ENCODE measurements at places on chromosomes 12 and 14.

DNA sequence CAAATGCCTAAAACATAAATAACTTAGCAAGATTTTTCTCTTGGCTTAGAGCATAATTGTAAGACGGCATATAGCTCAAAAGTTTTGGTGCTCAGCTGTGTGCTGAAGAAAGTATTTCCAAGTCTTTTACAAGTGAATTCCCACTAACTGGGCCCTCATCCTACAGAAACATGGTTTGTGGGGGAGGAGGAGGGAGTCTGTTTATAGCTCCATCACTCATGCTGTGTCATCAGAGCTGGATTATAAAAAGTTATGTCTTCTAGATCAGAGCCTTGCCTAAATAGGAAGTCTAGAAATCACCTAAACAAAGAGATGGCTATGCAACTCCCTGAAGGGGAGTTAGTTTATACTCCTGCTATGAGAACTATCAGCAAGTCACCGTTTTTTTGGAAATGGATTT lies 65.9 kb upstream of the OTOGL start:
- DNase-seq, result no peak

GRCh38 chr14:54219261-54220070 lies 177.3 kb upstream of the CDKN3 start:
- DNase-seq, result no peak

GRCh38 chr12:28035500-28035899 lies 63.0 kb upstream of the PTHLH start:
- no peak for DNase-seq

DNA sequence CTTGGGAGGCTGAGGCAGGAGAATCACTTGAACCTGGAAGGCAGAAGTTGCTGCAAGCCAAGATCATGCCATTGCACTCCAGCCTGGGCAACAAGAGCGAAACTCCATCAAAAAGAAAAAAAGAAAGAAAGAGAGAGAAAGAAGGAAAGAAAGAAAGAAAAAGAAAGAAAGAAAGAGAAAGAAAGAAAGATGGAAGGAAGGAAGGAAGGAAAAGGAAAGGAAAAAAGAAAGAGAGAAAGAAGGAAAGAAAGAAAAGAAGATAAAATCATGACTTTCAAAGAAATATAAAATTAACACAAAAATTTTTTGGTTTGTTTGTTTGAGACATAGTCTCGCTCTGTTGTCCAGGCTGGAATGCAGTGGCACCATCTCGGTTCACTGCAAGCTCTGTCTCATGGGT lies 22.2 kb upstream of the DAAM1 start:
- DNase-seq, result no peak

GRCh38 chr14:56487761-56488160 lies 91.8 kb upstream of the TMEM260 start:
- no peak for DNase-seq

DNA sequence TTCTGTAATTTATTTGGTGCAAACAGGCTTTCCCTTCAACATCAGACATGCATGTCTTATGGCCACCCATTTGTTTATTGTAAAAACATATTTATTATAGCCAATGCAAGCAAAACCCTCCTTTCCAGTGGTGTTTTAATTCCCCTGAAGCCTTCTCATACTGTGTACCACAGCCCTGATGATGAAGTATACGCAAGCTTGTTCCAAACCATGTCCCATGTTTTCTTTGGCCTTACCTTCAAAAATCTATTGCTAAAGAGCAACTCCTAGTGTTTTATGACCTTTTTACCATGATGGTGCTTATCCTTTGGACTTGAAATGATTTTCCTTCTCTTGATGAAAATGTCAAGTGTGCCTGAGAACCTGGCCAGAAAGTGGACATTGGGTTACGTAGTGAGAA lies 85.9 kb upstream of the CCDC91 start:
- no peak for DNase-seq

DNA sequence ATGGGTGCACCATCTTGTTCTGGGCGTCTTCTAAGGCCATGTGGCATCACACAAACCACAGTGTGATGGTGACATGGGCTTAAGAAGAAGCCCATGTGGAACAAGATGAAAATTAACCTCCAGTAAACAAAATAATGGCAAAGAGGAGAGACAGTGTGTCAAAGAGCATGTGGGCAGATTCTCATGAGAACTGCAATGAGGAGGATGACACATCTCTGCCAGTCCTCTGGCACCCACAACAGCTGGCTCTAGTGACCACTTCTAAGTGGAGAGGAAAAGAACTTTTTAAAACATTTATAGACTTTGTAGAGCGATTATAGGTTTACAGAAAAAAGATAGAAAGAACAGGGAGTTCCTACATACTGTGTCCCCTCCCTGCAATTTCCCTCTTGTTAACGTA lies 401.4 kb downstream of the ATP23 start:
- DNase-seq, result no peak

GRCh38 chr12:50924131-50924438 lies 28.3 kb upstream of the HIGD1C start:
- DNase-seq, result no peak

DNA sequence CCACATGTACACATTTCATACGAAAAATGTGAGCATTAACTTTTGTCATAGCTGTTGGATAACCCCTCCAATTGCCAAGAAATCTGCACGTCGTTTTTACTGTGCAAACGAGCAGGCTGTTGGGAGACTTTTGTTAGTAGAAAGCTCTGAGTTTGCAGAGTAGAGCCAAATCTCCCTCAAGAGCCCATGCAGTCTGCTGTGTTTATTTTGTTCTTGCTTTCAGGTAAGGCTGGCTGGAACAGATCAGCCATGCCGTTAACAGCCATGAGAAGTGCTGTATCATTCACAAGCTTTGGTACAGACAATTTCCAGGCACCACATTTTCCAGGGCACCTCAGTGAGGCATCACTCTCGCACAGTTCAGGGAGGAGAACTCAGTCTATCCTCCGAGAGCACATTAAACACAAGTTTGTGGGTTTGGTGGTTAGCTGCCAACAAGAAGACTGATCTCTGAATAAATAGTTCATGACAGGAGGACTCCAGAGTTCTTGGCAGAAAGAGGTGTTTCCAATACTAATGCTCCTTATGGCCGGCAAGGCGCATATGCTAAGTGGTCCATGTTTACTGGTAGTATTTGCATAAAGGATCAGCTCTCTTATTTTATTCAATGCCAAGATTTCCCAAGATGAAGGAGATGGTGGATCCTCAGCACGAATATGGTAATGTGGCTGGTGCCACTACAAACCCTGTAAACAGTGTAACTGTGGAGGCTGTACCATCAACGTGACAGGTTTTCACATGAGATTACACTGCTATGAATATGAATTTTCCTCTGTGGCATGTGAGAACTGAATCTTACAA lies 30.3 kb upstream of the PELI2 start:
- DNase-seq, result no peak

DNA sequence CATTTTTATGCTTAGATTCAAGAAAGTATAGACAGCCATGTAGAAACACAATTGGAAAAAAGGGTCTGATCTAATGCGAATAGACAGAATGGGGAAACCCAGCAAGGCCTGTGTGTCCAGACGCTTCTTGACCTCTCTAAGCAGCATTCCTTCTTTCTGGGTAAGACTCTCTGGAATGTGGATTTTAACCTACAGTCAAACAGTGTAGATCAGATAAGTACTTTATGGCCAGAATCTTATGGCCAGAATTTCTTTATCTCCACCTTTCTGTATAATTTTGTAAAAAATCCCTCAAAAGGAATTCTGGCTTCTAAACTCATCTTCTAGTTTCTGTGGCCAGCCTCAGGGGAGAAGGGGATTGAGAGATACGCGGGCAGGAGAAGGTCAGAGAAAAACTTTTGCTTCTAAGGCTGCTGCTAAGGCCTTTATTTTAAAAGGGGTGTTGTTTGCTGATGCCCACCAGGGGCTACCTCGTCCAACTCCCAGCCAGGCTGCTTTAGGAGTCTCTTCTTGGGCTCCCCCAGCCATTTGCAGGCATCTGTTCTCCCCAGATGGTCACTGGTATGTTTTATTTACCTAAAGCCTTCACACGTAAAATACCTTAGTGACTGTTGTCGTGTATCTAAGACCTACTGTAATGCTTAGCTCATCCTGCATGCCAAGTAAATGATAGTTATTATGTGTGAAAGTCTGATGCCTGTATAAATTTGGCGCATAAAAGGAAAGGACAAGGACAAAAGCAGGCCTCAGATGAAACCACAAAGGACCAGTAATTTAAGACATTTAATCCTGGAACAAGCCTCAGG lies 68.4 kb downstream of the ANO6 start:
- DNase-seq, result no peak

DNA sequence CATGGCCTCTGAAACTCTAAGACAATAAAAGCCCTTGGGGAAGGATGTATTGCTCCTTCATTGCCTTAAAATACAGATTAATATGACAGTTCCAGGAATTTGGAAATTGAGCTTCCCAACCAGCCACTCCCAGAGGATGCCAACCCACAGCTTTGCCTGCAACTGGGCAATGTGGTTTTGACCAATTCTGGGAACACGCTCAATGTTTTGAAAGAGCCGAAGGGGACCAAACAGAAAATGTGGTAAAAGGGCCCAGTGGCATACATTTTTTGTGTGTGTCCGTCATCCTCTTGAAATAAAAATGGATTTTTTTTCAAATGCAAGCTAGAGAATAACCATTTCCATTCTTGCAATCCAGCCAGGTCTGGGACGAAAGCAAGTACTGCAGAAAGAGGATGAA lies 88.3 kb upstream of the PLEKHG7 start:
- no peak for DNase-seq

DNA sequence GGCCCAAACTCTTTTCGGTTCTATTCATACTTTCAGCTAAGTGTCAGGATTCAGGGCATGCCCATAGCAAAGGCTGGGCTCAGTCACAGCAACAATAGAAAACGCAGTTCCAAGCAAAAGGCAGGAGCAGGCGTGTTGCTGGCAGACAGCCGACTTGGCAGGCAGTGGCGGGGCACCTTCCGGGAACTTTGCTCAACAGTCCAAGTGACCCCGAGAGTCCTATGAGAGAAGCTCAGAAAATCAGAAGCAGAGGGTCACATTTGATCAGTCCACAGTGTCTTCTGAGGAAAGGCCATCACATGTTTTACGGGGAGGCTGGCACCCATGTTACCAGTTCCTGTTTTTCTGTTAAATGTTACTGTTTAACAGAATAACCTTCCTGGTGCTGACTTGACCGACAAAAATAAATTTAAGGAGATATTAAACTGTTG lies 115.0 kb downstream of the DACT1 start:
- DNase-seq, result no peak

GRCh38 chr14:95645389-95645996 lies 40.7 kb upstream of the TCL1B start:
- DNase-seq, result no peak

DNA sequence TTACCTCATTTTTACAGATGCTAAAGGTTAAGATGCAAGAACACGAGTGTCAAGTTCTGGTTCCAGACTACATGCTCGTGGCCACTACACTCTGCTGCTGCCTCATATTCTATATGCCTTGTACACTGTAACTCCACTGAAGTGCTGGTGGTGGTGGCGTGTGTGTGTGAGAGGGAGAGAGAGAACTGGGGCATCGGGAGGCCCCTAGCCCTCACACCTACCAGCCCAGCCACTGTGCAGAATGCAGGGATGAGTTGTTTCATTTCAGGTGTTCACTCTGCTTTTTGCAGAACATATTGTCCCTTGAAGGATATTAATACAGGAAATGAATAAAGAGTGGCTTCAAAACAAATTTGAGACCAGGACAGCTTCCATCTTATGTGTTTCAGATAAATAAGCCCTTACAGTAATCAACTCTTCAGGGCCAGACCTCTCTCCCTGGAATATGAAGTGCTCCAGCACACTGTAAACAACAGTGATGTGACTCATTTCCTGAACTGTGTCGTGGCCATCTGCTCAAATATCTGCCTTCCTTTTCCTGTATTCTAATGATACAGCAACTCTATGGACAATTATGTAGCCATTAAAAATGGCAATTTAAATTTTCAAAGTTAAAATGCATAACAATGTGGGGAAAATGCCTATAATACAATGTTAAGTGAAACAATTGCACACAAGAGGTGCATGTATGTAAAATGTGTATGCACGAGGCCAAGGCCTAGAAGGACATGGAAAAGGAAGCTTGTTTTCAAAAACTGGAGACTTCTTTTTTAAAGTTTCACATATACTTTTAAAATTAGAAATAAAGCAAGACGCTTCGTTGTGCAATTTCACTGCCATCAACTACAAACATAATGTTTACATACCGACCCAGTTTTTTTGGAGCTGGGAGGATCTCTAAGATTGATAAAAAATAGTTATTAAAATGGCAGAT lies 215.4 kb downstream of the PELI2 start:
- no peak for DNase-seq

GRCh38 chr12:55729819-55730818 lies 1.3 kb upstream of the CD63 start:
- no peak for DNase-seq

- DNase-seq, result no peak
Measured at GRCh38 chr12:102215992-102216691, 18.5 kb upstream of the PMCH start.

DNA sequence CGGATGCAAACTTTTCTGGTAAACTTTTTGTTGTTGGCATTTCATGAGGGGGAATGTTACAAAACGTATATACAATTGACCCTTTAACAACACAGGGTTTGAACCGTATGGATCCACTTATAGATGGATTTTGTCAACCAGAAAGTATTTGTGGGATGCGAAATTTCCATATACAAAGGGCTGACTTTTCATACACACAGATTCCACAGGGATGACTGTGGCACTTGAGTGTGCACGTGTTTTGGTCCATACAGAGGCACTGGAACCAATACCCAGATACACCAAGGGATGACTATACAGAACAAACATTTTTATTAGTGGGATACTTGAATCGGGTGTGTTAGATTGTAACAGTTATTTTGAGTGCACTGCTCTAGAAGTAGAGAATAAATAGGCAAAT lies 29.8 kb upstream of the CCT2 start:
- no peak for DNase-seq

DNA sequence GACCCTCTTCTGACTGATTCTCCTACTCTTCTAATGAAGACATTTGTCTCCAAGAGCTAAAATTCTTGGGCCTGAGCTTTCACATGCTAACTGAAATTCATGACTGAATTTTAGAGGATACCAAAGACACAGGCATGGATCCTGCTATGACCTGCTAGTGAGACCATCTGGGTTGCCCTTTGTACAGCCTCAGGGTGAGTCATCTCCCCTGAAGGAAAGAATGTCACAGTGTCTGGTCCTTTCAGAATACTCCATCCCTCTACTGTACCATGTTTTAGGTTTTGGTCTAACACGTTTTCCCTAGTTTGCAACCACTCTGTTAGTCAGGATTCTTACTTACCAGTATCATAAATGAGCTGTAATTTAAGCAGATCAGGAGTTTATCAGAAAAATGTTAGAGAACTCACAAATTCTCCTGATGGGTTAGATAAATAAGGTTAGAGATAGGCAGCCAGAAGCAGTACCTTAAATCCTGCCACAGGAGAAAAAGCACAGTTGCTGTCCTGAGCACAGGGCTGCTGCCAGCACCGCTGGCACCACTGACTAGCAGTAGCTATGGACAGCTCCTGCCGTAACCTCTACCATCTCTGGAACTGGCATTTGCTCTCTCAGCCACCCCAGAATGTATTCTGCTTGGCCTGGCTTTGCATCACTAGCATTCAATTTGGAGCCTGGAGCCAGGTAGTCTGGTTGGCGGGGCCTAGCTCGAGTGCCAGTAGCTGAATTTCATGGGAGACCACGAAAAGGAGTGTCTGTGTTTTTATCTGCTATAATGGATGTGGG lies 127.6 kb downstream of the ANO6 start:
- no peak for DNase-seq

Measured in effector memory CD4-positive, alpha-beta T cell (primary cell).